ENCODE measurements at places on chromosomes 6 and 20. TPM values are rescaled to one million over a fixed set of nuclear protein-coding genes. Genes with fewer than 3 reads are reported as not detected.

GRCh38 chr6:111721753-111722154 is 116.1 kb upstream of the TRAF3IP2 start:
- no peaks in the 10 kb centered on the region for H3K27me3 ChIP-seq
- peaks cover 54% of the 10 kb centered on the region for H3K4me1 ChIP-seq
- no peak for DNase-seq
- H3K4me3 ChIP-seq: no peak overlapping the region
- no peaks in the 10 kb centered on the region for H3K36me3 ChIP-seq

DNA sequence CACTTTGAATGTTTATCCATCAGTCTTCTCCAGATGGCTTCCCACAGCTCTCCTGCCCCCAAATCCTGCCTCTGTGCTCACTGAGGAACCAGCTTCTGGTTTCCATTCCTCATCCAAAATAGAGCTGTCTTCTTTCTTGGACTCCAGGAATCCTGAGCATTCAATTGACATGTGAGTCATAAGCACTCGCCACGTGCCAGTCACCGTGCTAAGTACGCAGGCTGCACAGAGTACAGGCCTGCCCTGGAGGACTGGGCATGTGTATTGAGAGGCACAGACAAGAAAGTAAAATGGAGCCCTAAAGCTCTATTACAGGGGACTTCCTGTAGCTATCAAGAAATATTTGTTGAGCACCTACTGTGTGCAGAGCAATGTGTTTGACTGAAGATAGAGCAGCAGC is 39.7 kb upstream of the LRFN2 start:
- H3K27me3 ChIP-seq: no peaks in the 10 kb centered on the region
- H3K27ac ChIP-seq: no peak overlapping the region
- H3K36me3 ChIP-seq: no peaks in the 10 kb centered on the region
- H3K4me3 ChIP-seq: no peak overlapping the region
- no peaks in the 10 kb centered on the region for H3K4me1 ChIP-seq

DNA sequence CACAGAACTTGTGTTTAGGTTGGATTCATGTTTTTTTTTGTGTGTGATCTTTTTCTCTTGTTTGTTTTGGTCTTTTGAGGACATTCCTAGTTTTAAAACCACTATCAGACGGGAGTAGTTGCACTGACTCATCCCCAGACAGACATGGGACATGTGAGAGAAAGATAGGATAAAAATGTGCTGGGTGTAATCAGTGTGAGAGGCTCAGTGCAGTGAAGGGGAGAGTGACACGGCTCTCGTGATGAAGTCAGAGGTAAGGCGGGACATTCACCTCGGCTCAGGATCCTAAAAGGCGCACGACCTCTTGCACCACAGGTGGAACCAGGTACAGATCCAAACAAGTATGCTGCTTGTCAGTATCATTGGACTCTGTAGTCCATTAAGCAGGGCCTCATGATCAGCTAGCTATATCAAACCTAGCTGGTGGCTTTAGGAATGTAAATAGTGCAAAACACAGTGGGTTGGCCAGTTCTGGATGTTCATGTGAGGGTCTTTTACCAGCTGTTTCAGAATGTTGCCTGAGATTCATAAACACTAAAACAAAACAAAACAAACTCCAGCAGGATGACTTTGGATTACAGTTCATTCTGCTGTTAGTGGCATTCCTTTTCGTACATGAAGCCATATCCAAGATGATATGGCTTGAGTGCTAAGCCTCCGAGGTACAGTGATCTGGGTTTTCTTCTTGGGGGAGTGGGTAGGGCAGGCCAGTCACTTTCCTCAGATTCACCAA is 18.0 kb downstream of the FOXO3 start:
- no peaks in the 10 kb centered on the region for H3K36me3 ChIP-seq
- peaks cover 100% of the 10 kb centered on the region for H3K4me1 ChIP-seq
- no peaks in the 10 kb centered on the region for H3K27me3 ChIP-seq

DNA sequence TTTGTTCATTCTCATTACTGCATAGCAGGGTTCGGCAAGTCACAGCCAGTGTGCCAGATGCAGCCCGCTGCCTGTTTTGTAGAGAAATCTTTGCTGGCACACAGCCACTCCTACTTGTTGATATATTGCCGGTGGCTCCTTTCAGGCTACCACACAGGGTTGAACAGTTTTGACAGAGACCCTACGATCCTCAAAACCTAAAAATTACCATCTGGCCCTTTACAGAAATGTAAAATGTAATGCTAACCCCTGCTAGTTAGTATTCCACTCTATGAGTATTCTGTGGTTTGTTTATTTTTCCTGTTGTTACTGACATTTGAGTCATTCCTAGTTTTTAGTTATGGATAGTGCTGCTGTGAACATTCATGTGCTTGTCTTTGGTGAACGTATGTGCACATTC is 11.5 kb downstream of the DHX35 start:
- no peak for DNase-seq
- H3K4me3 ChIP-seq: no peak overlapping the region
- H3K4me1 ChIP-seq: no peaks in the 10 kb centered on the region
- peaks cover 59% of the 10 kb centered on the region for H3K36me3 ChIP-seq
- H3K27ac ChIP-seq: no peak overlapping the region

DNA sequence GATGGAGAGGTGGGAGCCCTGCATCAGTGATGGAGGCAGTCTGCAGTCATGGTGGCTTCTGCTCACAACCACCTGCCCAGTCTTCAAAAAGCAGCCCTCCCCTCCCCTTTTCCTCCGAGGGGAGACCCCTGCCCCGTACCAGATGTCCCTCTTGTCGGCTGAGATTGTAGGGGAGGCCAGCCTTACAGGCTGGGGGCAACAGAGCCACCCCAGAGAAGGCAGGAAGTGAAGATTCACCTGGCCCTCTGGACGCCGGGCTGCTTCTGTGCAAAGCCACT is 4.5 kb downstream of the TNFRSF6B start:
- no peak overlapping the region for H3K27ac ChIP-seq
- no peak overlapping the region for H3K4me3 ChIP-seq
- H3K36me3 ChIP-seq: no peaks in the 10 kb centered on the region
- H3K27me3 ChIP-seq: no peaks in the 10 kb centered on the region
- no peaks in the 10 kb centered on the region for H3K4me1 ChIP-seq

DNA sequence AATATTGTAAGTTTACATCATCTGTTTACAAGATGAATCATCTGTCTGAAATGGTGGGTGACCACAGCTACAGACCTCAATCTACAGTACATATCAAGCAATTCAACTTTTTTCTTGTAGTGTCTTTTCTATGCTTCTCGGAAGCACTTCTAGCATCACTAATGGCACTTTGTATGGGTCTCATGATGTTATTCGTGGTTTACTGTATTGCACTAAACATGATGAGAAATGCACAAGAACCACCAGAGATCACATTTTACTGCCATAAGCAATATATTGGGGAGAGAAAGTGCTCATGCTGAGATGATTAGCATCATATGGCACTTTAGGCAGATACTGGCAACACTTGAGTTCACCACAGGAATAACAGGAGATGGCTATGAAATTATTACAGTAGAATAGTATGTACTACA is 15.4 kb upstream of the BTBD3 start:
- H3K4me3 ChIP-seq: no peak overlapping the region
- no peaks in the 10 kb centered on the region for H3K27me3 ChIP-seq
- no peaks in the 10 kb centered on the region for H3K4me1 ChIP-seq
- no peaks in the 10 kb centered on the region for H3K36me3 ChIP-seq

GRCh38 chr6:29816030-29816429 is 11.6 kb upstream of the HLA-G start:
- no peaks in the 10 kb centered on the region for H3K4me1 ChIP-seq
- H3K27me3 ChIP-seq: no peaks in the 10 kb centered on the region
- no peak overlapping the region for H3K4me3 ChIP-seq
- no peak for DNase-seq

- no peaks in the 10 kb centered on the region for H3K36me3 ChIP-seq
- H3K27ac ChIP-seq: peak overlapping the region; percentile 55
- DNase-seq: no peak
- H3K4me3 ChIP-seq: no peak overlapping the region
Observed at GRCh38 chr6:150953851-150954250, 88.3 kb downstream of the MTHFD1L start.

- no peaks in the 10 kb centered on the region for H3K4me1 ChIP-seq
- H3K4me3 ChIP-seq: no peak overlapping the region
- no peak overlapping the region for H3K27ac ChIP-seq
- no peaks in the 10 kb centered on the region for H3K27me3 ChIP-seq
- DNase-seq: no peak
Observed at GRCh38 chr6:4853782-4854511, 77.7 kb downstream of the CDYL start.

- no peaks in the 10 kb centered on the region for H3K27me3 ChIP-seq
- H3K4me3 ChIP-seq: peak overlapping the region; percentile 25
- no peaks in the 10 kb centered on the region for H3K36me3 ChIP-seq
- DNase-seq: no peak
- peak overlapping the region; percentile 65 for H3K27ac ChIP-seq
Observed at GRCh38 chr6:26554697-26555504, 16.7 kb downstream of the HMGN4 start.

GRCh38 chr20:19552221-19553180 is 205.6 kb upstream of the RIN2 start:
- no peaks in the 10 kb centered on the region for H3K36me3 ChIP-seq
- peaks cover 11% of the 10 kb centered on the region for H3K4me1 ChIP-seq
- no peak for DNase-seq

DNA sequence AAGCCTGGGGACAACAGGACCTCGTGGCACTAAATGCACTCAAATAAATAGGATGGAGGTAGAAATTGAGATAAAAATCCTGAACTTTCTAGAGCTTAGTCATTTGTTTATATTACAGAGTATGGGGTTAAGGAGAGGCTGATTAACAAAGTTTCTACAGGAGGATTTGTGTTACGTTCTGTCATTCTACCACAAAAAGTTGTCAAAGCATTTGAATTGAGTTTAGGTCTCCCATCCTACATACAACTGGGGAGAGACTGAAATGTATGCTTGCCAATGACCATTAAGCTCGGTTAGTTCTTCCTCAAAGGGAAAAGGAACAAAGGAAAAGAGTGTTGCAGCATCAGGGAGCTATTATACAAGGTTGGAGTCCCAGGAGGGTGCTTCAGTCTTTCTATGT is 597.9 kb downstream of the COL12A1 start:
- no peaks in the 10 kb centered on the region for H3K36me3 ChIP-seq
- H3K27me3 ChIP-seq: no peaks in the 10 kb centered on the region
- H3K4me1 ChIP-seq: no peaks in the 10 kb centered on the region
- no peak for DNase-seq
- H3K27ac ChIP-seq: peak overlapping the region; percentile 64
- H3K4me3 ChIP-seq: no peak overlapping the region

- H3K4me3 ChIP-seq: no peak overlapping the region
- H3K27me3 ChIP-seq: no peaks in the 10 kb centered on the region
- no peak overlapping the region for H3K27ac ChIP-seq
- no peak for DNase-seq
- no peaks in the 10 kb centered on the region for H3K4me1 ChIP-seq
Observed at GRCh38 chr6:74720923-74721322, 484.9 kb downstream of the COL12A1 start.

GRCh38 chr6:20254295-20254694 is 42.0 kb upstream of the MBOAT1 start:
- no peaks in the 10 kb centered on the region for H3K27me3 ChIP-seq
- no peak overlapping the region for H3K4me3 ChIP-seq
- DNase-seq: no peak
- H3K27ac ChIP-seq: no peak overlapping the region

DNA sequence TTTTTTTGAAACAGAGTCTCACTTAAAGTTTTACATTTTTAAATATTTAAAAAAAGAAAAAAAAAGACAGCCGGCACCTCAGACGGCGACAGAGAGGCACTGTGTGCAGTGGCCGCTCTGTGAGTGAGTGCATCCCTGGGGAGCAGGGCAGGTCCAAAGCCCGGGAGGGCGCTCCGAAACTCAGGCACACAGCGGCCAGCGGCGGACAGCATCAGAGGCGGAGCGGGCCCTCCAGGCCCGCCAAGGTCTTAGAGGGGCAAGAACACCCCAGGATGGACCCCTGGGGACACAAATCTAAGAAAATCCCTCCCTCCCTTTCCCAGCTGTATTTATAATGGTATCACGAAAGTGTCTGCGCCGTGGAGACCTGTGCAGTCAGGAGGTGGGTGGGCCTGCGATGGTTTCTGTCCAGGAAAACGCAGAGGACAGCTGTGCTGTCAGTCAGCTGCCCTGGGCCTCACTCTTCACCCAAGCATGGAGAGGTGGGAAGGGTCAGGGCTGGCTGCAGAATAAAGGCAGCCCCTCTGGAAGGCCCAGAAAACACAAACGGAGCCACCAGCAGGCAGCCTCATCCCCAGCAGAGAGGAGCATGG is 43.8 kb downstream of the TAF4 start:
- no peak overlapping the region for H3K27ac ChIP-seq
- no peak overlapping the region for H3K4me3 ChIP-seq
- H3K36me3 ChIP-seq: no peaks in the 10 kb centered on the region
- DNase-seq: no peak

DNA sequence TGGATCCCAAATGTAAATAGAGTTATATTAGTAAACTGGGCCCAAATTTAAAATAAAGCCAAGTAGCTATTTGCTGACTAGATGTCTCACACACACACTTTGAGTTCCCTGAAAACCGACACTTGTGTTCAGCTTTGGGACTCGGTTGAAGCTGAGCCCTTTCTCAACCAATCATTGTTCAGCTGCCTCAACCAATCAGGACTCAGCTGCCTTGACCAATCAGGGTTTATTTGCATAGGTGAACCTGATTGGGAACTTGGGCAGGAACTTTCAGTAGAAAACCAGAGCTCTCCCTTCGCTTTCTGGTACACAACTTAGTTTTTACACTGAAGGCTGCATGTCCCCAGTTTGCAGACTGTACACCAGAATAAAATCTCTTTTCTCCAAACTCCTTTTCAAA is 301.7 kb downstream of the FOXA2 start:
- H3K27ac ChIP-seq: no peak overlapping the region
- H3K4me1 ChIP-seq: no peaks in the 10 kb centered on the region
- H3K27me3 ChIP-seq: no peaks in the 10 kb centered on the region
- H3K36me3 ChIP-seq: no peaks in the 10 kb centered on the region
- DNase-seq: no peak
- no peak overlapping the region for H3K4me3 ChIP-seq

DNA sequence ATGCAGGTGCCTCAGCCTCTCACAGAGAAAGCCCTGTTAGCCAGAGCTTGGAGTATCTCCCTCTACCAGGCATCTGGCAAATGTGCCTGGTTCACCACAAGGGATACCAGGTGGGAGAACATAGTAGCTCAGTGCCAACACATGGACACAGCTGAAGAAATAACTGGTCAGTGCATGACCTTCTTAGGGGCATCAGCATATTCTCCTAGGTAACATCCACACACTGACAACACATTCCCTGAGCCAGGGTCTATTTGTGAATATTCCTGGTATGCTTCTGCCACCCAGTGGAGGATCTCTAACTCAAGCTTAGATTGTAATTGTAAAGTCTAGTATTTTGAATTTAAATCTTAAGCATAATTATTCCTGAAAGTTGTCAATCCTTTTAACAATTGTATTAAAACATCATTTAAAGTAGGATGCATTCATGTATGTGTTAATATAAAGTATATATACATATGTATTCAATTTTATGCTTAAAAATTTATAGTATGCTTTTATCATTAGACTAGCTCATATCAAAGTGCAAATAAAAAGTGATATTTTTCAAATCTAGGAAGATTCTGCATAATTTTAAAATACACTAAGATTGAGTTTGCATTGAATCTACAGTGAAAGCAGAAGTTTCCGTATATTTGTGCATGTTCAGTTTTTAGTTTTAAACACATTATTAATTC is 45.3 kb upstream of the COL21A1 start:
- H3K36me3 ChIP-seq: no peaks in the 10 kb centered on the region
- no peak overlapping the region for H3K4me3 ChIP-seq
- H3K27me3 ChIP-seq: no peaks in the 10 kb centered on the region
- peak overlapping the region; percentile 4 for H3K27ac ChIP-seq

The JPH2 gene
- 6.3 TPM for total RNA-seq

The ZNF334 gene
- total RNA-seq: 14.0 TPM

The SLC44A4 gene
- 0.59 TPM for total RNA-seq

The MRAP2 gene
- total RNA-seq: 2.2 TPM

The IRF4 gene
- 3.3 TPM for total RNA-seq

The ID4 gene
- total RNA-seq: 34.1 TPM

The OR2H2 gene
- not detected for total RNA-seq

The ASF1A gene
- 13.1 TPM for total RNA-seq

The DZANK1 gene
- total RNA-seq: 4.2 TPM

The SPAG4 gene
- total RNA-seq: 2.4 TPM
